ENCODE measurements at places on chromosomes 16 and 17.

- no peak for DNase-seq
Measured at GRCh38 chr17:40345994-40346764, 18.4 kb downstream of the GJD3 start.

- DNase-seq: no peak
Measured at GRCh38 chr17:40338941-40339649, 25.4 kb downstream of the GJD3 start.

DNA sequence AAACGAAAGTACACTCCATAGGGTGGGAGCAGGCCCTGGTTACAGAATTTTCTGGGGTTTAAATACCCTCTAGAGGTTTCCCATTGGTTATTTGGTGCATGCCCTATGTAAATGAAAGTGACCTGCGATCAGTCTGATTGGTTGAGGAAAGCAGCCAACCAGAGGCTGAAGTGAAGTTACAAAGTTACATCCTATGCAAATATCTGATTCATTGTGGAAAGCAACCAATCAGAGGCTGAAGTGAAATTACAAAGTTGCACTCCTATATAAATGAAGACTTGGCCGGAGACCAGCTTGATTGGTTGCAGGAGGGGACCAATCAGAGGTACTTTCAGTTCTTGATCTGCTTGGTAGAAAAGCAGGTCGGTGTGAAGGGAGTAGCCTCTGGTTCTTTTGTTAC, 24.4 kb downstream of the NAA60 start:
- DNase-seq: peak; percentile 56

- DNase-seq: no peak
Measured at GRCh38 chr16:18792836-18793433, 2.8 kb upstream of the RPS15A start.

DNA sequence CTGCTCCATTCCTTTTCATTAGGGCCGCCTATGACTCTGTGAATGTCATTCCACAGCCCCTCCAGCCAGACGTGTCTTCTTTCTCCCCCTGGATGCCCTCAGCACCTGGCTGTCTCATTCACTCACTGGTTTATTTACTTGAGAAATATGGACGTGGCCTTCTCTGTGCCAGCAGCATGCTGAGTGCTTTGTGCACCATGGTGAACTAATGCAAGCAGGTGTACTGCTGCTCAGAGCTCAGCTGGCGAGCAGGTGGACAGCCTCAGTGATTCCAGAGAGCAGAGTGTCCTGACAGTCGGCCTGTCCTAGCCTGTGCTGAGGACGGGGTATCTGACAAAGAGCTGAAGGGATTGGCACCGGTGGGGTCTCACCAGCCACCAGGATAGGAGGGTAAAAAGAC, 96.7 kb downstream of the GNAO1 start:
- no peak for DNase-seq

Measured in DND-41 (cell line).